ENCODE measurements at places on chromosomes 3 and 15.

- no peak for DNase-seq
Observed at GRCh38 chr3:62785384-62785783, 89.8 kb downstream of the CADPS start.

DNA sequence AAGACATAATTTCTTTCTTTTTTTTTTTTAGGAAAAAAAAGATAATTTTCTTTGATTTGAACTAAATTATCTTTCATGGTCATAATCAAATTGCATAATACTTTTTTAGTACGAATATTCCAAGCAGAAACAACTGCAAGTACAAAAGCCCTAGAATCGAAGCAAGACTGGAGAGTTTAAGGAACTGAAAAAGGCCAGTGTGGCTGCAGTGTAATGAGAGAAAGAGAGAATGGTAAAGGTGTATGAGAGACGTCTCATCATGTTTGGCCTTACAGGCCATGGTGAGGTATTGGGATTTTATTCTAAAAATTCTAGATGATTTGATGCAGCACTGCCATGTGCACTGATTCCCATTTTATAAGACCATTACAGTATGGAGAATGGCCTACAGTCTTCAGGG lies 180.9 kb downstream of the SUCNR1 start:
- DNase-seq: no peak

- DNase-seq: no peak
Observed at GRCh38 chr15:40229316-40229715, 9.5 kb upstream of the PAK6 start.

GRCh38 chr3:130480736-130481135 lies 36.2 kb upstream of the COL6A6 start:
- no peak for DNase-seq

DNA sequence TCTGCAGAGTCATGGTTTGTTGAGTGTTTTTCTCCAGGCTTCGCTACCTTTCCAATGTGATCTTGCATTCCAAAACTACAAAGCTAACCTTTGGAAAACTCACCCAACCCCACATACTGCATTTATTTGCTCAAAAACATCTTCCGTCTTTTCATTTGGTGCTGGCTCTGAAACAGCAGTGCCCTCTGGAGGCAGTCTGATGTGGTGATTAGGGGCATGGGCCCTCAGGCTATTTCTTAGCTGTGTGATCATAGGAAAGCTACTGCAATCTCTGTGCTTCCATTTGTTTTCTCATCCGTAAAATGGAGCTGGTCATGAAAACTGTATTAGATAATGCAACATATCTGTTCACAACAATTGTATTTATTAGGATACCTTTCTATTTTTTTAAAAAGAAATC lies 47.0 kb downstream of the MTHFS start:
- no peak for DNase-seq

All from activated T-helper 9 cell treated with anti-CD3 and anti-CD28 coated beads, Interleukin-2, amount 50 U/mL, for 16 hours (primary cell).